ENCODE measurements at places on chromosomes 6 and 20.
A peak's percentile ranks its signal among the peaks of the same experiment; 100 is the strongest.

DNA sequence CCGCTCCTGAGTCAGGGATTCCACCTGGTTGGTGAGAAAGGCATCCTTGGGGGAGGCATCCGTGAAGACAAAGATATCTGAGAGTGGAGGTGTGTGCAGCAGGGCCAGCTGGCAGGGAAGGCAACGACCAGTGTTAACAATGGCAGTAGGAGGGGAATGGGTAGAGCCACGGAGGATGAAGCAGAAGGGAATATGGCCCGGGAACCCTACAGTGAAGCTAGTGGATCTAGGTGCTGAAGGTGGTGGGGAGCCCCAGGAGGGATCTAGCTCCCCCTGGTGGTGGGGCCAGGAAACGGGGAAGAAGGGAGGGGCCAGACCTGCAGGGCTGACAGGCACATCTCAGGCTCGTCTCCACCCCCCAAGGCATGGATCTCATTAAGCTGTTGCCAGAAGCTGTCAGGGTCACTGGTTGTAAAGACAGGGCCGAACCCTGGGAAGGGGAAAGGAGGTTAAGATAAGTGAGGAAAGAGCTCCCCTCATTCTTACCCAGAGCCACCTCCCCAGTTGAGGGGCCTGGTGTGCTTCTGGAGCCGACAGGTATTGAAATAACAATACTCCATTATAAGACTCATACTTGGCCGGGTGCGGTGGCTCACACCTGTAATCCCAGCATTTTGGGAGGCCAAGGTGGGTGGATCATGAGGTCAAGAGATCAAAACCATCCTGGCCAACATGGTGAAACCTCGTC is 7.3 kb downstream of the VWA7 start:
- DNase-seq, result peak; percentile 88

DNA sequence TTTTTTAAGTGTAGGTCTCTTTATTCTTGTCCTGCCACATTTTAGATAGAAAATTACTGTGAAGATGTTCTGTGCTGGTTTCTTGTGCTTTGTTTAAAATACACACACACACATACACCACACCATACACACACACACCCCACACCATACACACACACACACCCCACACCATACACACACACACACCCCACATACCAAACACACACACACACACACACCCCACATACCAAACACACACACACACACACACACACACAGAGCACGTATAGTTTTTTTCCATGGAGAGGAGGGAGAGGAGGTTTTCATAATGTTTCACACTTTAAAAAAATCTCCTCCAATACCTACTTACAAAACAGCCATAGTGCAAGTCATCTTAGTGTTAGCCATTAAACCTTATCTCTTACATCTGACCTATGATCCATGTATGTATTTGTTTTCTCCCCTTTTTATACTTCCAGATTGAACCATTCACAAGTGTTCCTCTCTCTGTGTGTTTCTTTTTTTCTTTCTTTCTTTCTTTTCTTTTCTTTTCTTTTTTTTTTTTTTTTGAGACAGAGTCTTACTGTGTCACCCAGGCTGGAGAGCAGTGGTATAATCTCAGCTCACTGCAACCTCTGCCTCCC is 19.7 kb upstream of the CITED2 start:
- DNase-seq, result no peak

GRCh38 chr20:41509316-41510200 is 108.6 kb downstream of the CHD6 start:
- no peak for DNase-seq

DNA sequence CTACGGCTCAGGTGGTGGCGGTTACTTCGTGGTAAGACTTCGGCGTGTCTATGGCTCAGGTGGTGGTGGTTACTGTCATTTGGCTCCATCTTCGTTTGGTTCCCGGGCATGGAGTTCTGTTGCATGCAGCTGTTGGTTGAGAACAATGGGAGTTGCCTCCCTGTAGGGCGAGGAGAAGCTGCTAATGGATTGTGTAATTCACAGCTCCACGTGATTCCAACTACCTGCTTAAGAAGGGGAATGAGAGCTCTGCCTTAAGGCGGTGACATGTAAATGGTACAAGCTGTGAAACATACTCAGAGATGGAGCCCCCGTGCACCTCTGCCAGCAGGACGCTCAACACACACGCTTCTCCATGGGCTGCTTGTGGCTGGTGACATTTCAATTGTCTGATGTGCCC is 12.4 kb upstream of the DACT2 start:
- no peak for DNase-seq

GRCh38 chr6:137210903-137211302 is 8.3 kb downstream of the IFNGR1 start:
- DNase-seq, result no peak

GRCh38 chr6:1770968-1771723 is 161.4 kb downstream of the FOXC1 start:
- peak; percentile 49 for DNase-seq

GRCh38 chr6:34985236-34985635 is 96.2 kb downstream of the ANKS1A start:
- no peak for DNase-seq

- no peak for DNase-seq
These were observed 38.5 kb upstream of the BMP6 start for GRCh38 chr6:7687145-7688111.

GRCh38 chr6:48426636-48427035 is 315.6 kb upstream of the PTCHD4 start:
- no peak for DNase-seq

GRCh38 chr6:15023448-15023847 is 222.4 kb upstream of the JARID2 start:
- DNase-seq, result peak; percentile 80

DNA sequence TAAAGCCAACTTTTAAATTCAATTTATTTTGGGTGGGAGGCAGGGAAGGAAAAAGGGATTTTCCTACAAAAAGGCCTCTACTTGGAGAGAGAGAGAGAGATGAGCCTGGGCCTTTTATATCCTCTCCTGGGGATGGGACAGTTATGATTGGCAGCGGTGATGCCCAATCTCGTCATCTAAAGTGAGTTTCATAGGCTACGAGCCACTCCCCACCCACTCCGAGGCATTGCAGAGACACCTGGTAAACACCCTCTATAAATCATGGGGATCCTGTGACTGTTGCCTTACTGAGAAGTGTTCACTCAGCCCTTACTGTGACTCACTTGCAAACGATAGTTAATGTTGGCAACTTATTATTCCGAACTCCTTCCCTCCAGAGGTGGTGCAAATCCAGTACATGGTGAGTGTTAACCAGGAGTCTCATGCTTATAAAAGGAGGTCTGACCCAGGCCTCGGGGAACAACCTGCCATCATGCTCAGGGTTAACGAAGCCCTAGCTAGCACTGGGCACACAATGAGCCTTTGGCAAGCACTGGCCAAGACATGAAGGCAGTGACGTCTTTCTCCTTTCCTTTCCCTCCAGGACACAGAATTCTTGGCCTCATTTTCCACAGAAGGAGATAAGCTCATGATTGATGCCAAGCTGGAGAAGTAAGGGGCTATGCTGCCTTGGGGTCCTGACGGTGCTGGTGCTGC is 20.5 kb downstream of the BPIFB4 start:
- DNase-seq, result no peak

All from activated CD4-positive, alpha-beta T cell treated with anti-CD3 and anti-CD28 coated beads, Interleukin-2, amount 50 U/mL, for 48 hours (primary cell).